ENCODE measurements at places on chromosomes 7 and 10.

DNA sequence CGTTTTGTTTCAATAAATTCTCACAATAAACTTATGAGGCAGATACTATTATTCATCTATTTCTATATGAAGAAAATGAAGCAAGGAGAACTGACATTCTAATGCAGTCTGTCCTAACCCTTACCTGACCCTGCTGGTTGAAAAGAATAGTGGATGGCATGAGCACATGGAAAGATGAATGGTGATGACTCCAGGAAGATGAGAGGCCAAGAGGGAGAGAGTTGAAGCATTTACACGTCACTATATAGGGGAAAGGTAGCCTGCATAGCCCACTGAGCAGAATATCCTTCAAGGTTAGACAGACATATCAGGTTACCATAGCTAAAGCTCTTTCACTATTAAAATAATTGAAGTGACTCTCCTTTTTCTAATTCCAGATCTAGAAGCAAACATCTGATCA, 163.9 kb upstream of the CDK1 start:
- DNase-seq = no peak

GRCh38 chr7:1120791-1121190, 32.9 kb downstream of the GPER1 start:
- no peak for DNase-seq

GRCh38 chr7:141351175-141351574, 200.0 kb upstream of the AGK start:
- no peak for DNase-seq

DNA sequence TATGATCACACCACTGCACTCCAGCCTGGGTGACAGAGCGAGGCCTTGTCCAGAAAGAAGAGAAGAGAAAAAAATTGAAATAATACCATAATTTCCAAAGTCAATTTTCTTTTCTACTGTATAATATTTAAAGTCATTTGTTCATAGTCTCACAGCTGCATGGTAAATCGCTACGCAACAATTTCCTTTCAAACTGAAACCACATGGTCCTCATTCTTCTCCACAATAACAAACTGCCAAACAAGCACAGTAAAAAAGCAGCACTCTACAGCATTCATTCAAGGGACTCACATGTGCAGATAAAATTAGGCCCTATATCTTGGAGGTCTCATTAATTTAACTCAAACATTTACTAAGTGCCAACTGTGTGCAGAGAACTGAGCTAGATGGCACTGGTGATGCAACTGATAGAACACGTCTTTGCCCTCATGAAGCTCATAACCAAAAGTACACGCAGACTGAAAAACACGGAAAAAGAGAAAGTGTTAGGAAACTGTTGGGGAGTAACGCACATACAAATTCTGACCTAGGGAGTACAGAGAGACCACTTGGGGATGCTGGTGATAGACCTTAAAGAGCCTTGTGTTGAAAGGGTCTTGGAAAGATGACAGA, 68.4 kb upstream of the SRRM3 start:
- DNase-seq = no peak

GRCh38 chr10:132458586-132459300, 61.7 kb downstream of the PWWP2B start:
- peak; percentile 69 for DNase-seq

DNA sequence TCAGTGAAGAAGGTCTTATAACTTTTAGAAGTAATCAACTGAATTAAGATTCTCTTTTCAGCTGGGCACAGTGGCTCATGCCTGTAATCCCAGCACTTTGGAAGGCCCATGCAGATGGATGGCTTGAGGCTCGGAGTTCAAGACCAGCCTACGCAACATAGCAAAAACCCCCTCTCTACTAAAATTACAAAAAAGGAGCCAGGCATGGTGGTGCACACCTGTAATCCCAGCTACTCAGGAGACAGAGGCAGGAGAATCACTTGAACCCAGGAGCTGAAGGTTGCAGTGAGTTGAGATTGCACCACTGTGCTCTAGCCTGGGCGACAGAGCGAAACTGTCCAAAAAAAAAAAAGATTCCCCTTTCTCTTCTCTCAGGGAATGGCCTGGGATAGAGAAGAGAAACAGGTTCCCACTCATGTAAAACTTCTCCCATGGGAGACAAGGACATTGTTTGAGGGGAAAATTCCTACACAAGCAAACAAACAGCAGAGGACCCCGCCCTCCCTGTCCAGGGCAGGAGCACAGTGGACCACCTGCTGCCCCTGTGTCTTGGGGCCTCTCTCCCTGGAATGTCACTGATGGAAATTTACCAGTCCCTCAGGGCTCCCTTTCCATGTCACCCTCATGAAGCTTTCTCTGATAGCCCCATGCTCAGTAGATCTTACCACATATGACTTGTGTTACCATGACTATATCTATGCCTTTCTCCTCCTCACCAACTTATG, 5.6 kb downstream of the IL2RA start:
- DNase-seq = no peak

DNA sequence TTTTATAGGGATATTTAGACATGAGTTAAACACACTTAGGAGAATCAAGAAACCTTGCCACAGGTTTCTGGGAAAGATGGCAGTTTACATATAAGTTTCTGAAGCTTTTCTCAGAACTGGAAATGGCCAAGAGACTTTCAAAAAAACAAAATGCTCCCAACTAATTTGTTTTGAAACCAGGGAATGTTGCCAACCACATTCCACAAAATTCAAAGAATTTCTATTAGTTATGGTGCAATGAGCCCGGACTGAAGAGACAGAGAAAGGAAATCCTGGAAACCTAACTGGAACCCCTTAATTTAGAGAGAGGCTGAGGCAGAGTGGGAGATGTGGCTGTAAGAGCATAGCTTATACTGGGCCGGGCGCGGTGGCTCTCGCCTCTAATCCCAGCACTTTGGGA, 128.5 kb downstream of the PTEN start:
- no peak for DNase-seq

GRCh38 chr7:105731042-105731441, 145.4 kb downstream of the ATXN7L1 start:
- no peak for DNase-seq

GRCh38 chr10:101941871-101942270, 98.3 kb upstream of the KCNIP2 start:
- no peak for DNase-seq
